ENCODE measurements at places on chromosomes 7 and 10.

DNA sequence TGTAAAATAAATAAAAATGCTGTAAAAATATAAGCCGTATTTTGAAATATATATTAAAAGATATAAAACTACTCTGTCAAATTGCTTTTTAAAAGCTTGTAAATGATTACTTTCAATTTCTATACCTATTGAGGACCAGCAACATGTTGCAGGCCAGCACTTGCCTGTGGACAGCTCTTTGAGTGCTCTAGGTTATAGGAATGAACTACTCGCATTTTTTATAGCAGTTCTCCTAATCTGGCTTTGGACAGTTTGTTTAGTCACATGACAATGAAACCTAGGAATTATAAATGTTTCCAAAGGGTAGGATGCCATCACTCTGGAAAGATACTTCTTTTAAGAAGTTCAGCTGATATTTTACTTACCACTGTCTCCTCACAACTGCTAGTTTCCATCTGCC, 117.7 kb upstream of the PTPRZ1 start:
- DNase-seq, result no peak

DNA sequence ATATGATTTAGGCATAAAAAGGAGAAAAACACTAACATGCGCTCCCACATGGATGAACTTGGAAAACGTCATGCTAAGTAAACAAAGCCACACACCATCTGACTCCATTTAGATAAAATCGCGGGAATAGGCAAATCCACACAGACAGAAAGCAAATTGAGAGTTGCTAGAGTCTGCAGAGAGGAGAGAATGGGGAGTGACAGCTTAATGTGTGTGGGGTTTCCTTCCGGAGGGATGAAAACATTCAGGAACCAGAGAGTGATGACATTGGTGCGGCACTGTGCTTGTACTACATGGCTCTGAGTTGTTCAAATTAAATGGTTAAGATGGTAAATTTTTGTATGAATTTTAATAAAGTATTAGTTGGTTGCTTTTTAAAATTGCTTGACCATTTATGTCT, 482.9 kb upstream of the AKR1E2 start:
- no peak for DNase-seq

DNA sequence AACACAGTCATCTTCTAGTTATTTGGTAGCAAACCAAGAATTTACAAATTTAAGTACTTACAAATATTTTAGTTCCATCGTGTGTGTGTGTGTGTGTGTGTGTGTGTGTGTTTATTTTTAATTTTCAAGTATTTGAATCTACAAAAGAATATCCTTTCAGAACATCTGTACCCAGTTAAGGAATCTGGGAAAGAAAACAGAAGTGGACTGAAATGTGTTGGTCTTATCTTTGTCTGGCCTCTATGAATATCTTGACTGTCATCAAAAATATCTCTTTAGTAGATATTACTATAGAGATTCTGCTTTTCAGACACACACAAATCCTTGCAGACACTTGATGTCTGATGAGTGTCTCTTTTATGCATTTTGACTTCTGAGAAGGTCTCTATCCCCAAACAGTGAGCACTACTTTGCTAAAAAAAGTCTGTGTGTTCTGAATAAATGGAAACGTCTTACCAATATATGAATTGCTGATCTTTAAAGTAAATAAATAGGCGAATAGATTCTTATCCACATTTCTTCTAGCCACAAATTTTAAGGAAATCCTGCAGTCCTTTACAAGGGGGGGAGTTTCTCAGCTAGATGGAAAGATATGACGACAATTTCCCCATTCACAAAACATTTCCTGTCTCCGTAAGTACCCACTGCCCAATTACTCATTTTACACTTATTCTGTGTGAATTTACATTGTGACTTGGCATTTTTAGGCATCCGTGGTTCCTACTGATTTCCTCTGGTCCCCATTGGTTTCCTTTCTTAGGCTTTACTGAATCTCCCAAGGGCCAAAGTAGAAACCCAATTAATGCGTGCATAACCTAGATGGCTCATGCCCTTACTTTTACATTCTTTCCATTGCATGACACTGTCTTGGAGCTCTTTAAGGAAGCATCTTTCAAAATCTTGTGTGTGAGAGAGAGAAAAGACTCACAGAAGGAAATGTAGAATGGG, 36.0 kb downstream of the NRCAM start:
- no peak for DNase-seq

GRCh38 chr7:31074120-31074383, 21.9 kb downstream of the ADCYAP1R1 start:
- no peak for DNase-seq

Measured in esophagus squamous epithelium (tissue), 5 donors.